Stromal cell of bone marrow (primary cell): ENCODE measurements at places on chromosomes 12 and 14.
A peak's percentile ranks its signal among the peaks of the same experiment; 100 is the strongest.

GRCh38 chr14:92644171-92644969 lies 104.1 kb downstream of the LGMN start:
- DNase-seq = peak; percentile 37

- DNase-seq = no peak
Observed at GRCh38 chr12:67018105-67018504, 251.1 kb upstream of the CAND1 start.

- DNase-seq = peak; percentile 10
Observed at GRCh38 chr14:21748869-21749303, 75.3 kb upstream of the OR4E1 start.

- DNase-seq = no peak
Observed at GRCh38 chr14:39203659-39204606, 28.9 kb downstream of the PNN start.
